ENCODE measurements at places on chromosomes 6 and 20.

- DNase-seq, result no peak
These were observed 215.5 kb downstream of the ANKRD60 start for GRCh38 chr20:58012731-58013510.

DNA sequence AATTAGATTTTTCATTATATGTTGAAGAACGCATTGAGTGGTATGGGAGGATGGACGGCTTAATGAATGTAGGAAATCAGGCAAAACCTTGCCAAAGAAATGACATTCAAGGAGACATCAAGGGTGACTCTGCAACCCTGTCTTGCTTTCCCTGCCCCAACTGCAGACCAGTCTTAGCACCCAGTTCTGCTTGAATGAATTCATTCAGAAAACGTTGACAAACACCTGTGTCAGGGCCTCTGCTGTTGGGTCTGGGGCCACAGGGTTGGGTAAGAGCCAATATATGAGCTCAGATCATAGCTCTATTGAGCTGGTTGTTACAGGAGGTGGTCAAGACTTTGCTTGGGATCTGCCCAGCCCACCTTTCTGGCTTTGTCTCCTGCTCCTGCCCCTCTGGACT, 7.7 kb upstream of the ASXL1 start:
- DNase-seq, result no peak

GRCh38 chr6:150128425-150128824, 14.4 kb upstream of the PPP1R14C start:
- no peak for DNase-seq

DNA sequence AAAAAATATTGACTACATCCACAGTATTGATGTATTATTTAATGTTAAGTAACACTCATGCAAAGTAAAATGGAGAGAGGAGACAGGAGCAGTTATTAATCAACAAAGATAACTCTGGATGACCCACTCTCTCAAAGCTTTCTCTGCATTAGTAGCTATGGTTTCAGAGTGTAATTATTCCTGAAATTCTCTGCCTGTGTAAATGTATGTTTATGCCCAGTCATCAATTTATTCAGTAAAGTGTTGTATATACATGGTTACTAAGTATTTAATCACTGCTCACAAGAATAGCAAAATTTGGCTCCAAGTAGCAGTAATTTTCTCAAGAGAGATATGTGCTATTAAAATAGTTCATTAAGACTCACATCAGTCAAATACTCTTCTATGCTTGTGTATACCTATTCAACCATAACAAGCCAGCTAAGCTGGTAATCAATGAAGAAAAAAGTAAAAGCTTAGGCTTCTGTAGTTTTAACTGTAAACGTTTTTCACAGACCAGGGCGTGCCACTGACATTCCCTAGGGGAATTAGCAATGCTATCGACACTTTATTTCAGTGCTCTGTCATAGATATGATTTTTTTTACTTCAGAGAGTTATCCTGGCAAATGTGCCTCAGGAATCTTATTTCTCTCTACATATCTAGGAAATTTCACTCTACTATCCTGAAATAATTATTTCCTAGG, 54.0 kb upstream of the RAB32 start:
- no peak for DNase-seq

DNA sequence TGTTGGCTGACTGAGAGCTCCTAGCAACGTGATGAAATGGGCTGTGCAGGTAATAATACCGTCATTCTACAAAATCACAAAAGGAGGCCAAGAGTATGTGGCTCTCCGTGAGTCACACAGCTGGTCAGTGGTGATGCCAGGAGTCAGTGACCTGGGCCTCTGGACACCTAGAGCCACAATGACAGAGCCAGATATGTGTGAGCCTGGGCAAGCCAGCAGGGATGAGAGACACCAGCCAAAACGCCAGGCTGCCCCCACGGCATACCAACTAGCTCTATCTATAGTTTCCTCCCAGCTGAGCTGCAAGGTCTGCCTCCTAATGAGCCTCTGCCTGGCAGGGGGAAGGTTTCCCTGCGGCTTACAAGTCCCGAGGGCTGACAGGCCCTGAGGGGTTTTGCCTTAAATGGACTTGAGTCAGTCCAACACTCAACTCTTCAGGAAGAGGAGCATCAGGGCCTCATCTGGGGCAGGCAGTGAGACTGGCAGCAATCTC, 70.0 kb downstream of the CPNE5 start:
- DNase-seq, result no peak
